ENCODE measurements at places on chromosomes 2 and 18.

- DNase-seq: no peak
Observed at GRCh38 chr2:176067589-176068418, 16.0 kb downstream of the EVX2 start.

GRCh38 chr2:48946449-48947048, 191.0 kb upstream of the LHCGR start:
- no peak for DNase-seq

DNA sequence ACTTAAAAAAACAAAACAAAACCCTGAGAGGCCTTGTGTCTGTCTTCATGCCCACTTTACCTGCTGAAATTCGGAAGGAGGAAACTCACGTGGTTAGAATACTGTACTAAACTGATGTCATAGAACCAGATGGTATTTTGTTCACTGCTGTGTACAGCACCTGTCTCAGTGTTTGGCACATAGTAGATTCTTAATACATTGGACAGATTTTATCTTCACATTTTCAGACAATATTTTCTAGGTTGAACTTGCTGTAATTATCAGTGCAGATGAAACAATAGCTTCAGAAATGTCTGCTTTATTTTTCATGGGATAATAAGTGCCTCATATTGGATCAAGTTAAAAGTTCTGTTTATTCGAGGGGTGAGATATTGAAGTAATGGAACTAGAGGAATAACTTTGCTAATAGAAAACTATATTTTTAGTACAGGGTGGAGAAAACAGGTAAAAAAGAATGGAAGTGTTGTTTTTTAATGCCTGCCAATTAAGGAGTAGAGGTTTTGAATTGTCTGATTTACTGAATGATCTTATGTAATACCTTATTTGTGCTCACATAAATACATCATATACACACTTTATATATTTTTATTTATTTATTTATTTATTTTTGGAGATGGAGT, 23.7 kb downstream of the DDX1 start:
- DNase-seq: no peak

GRCh38 chr2:149466635-149467034, 120.9 kb downstream of the MMADHC start:
- no peak for DNase-seq

GRCh38 chr2:191869781-191870180, 22.9 kb upstream of the CAVIN2 start:
- no peak for DNase-seq

DNA sequence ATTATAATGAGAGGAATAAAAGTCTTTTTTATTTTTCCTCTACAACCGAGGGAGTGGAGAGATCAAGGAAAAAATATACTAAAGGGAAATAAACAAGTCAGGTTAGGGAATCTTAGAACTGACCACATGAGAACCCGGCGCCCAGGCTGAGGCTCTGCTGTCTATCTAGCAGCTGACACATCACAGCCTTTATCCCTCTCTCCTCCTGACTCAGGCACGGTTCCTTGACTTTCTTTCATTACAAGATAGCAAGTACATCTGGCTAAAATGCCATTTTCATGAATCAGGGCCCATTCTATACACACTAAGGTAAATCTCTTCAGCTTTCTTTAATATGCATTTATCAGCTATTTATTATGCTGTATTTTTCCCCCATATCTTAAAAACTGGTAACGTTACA, 296.0 kb downstream of the TMX3 start:
- no peak for DNase-seq

DNA sequence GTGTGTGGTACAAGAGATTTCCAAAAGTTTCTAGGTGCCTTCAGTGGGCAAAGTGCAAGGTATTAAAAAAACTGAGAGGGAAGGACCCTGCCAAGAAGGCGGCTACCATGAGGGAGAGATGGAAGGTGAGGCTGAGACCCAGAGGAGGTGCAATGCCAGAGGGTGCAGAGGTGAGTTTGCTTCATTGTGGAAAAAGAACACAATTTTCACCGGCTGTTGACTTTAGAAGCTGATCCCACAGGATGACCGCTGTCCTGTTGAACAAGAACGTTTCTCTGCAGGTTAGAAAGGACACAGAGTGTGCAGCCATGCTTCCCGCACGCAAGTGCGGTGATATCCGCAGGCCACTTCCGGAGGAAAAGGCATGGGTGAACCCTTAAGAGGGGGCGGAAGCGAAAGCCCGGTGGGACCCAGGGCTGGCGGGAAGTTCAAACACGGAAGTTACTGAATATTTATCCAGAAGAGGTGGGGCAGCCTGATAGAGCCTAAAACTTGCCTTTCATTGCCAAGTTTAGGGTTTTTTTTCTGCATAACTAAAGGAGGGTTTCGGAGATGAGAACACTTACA, 16.6 kb downstream of the SP110 start:
- no peak for DNase-seq

DNA sequence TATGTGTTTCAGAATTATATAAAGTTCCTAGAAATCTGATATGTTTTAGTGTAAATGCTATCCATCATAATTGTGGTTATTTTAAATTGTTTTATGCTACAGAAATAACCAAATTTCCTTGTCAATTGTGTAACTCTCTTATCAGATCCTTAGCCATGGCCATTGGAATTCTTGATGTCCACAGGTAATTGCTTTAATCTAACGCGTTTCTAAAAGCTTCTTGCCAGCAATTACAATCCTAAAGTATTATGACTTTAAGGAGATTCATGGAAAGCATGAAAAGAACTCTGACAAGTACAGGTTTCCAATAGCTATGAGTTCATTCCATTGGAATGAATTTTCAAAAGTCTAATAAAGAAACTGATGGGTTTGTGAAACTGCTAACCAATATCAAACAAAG, 472.1 kb downstream of the ERBB4 start:
- DNase-seq: no peak

DNA sequence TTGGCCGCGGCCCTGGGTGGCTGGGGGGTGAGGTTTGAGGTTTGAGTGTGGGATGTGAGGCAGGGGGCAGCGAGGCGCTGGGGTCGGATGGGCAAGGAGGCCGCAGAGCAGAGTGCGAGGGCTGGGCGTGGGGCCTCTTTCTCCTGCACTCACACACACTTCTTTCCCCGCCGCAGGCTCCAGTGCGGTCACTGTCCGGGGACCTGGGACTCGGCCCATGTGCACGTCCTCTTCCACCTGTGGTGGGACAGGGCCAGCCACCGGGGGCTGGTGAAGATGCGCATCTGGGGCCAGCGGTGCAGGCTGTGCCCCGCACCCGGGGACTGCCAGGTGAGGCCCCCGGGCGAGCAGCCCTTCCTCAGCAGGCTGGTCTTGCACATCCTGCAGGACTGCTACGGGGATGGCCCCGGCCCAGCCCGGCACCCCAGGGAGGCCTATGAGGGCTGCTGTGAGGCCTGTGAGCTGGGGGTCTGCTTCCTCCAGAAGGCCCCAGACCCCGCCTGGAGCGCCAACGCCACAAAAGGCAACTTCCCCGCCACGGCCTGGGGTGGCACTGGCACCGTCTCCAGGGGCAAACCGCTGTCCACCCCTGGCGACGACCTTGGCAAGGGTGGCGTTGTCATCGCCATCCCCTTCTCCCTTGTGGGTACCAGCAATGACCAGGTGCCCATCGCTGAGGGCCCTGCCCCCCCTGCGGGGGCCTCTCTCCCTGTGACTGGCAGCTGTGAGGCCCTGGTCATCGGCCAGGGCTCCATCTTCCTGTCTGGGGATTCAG, 2.2 kb downstream of the RTP5 start:
- no peak for DNase-seq

- DNase-seq: peak; percentile 13
Observed at GRCh38 chr2:231710799-231711676, 2.7 kb downstream of the PTMA start.

- DNase-seq: peak; percentile 26
Observed at GRCh38 chr2:28394331-28394877, 1.7 kb downstream of the FOSL2 start.

DNA sequence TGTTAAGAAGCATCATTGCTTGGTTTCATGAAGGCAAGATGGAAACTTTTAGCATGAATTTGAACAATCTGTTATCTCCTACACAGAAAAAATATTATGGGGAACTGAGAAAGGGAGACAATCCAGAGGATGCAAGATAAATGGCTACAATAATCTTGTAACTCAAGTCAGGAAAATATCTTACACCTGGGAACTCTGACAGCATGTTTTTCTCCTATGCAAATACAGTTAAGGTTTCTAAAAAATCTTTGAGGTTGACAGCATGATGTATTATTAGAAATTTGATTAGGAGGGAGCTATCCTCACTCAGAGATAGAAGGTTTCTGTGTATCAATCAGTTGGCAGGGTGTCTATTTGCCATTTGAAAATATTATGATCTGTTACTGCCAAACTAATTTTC, 75.6 kb downstream of the GPD2 start:
- DNase-seq: no peak

GRCh38 chr2:203813684-203814083, 53.9 kb upstream of the CTLA4 start:
- DNase-seq: no peak

- peak; percentile 7 for DNase-seq
Observed at GRCh38 chr2:215931256-215931903, 82.0 kb downstream of the MREG start.

GRCh38 chr2:143988082-143988481, 531.8 kb downstream of the ZEB2 start:
- no peak for DNase-seq

- DNase-seq: no peak
Observed at GRCh38 chr18:11304928-11305327, 155.6 kb upstream of the PIEZO2 start.
